ENCODE measurements at places on chromosomes 2 and 18. TPM values are rescaled to one million over a fixed set of nuclear protein-coding genes. Genes with fewer than 3 reads are reported as not detected.

The GPN1 gene
- total RNA-seq, result 43.0 TPM

The COBLL1 gene
- total RNA-seq, result 0.18 TPM

The SETBP1 gene
- total RNA-seq, result 1.2 TPM

The CD8B gene
- 2.8 TPM for total RNA-seq

The NPAS2 gene
- 3.1 TPM for total RNA-seq

The C2orf72 gene
- 5.7 TPM for total RNA-seq

The ZNF396 gene
- total RNA-seq, result 0.86 TPM

The CD8B2 gene
- 0.76 TPM for total RNA-seq

The ASB18 gene
- total RNA-seq, result not detected

The SP140L gene
- total RNA-seq, result 52.8 TPM

The SCG2 gene
- not detected for total RNA-seq

Data from activated naive CD4-positive, alpha-beta T cell treated with anti-CD3 and anti-CD28 coated beads, Interleukin-2, amount 50 U/mL, for 72 hours (primary cell).